Lower lobe of right lung (tissue), 2 donors: ENCODE measurements at places on chromosomes 2 and 18. TPM values are rescaled to one million over a fixed set of nuclear protein-coding genes. Genes with fewer than 3 reads are reported as not detected.

GRCh38 chr18:79229431-79229830 lies 160.2 kb downstream of the ATP9B start:
- H3K27ac ChIP-seq: no peak overlapping the region
- no peak overlapping the region for H3K4me3 ChIP-seq
- no peaks in the 10 kb centered on the region for H3K27me3 ChIP-seq
- H3K36me3 ChIP-seq: no peaks in the 10 kb centered on the region

DNA sequence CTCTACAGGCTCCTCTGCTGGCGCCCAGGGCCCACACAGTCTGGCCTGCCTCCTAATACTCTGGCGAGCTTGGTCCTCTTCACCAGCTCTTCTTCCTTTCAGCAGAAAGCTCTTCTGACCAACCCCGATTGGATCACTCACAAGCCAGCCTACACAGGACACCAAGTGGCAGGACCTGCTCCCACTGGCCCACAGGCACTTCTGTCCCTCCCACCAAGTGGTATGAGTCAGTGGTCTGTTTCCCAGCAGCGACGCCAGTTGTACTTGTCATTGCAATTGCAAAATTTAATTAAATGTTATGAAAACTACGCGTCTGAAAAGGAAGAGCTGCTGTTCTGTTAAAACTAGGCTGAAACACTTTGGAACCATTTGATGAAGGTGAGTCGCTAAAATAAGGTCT lies 46.7 kb downstream of the NDUFA10 start:
- DNase-seq: no peak
- no peak overlapping the region for H3K27ac ChIP-seq
- no peaks in the 10 kb centered on the region for H3K4me1 ChIP-seq
- H3K36me3 ChIP-seq: peaks cover 79% of the 10 kb centered on the region

GRCh38 chr2:134014196-134014960 lies 239.5 kb upstream of the MGAT5 start:
- no peaks in the 10 kb centered on the region for H3K36me3 ChIP-seq
- DNase-seq: no peak
- no peak overlapping the region for H3K27ac ChIP-seq
- no peak overlapping the region for H3K4me3 ChIP-seq
- H3K4me1 ChIP-seq: no peaks in the 10 kb centered on the region

The SLC20A1 gene
- 43.5 TPM for total RNA-seq

DNA sequence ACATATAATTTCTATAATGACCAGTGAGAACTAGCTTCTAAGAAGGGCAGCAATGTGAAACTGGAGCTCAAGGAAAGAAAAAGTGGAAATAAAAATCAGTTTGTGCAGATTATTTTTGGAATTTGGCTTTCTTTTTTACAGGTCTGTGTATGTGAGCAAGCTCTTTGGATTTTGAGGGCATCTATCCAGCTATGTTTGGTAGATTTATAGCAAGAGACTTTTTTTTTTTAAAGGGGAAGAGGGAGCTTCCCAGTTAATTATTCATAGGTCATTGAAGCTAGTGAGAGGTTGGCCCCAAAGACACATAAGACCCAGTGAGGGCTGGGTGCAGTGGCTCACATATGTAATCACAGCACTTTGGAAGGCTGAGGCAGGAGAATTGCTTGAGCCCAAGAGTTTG lies 24.0 kb upstream of the COLEC12 start:
- H3K36me3 ChIP-seq: no peaks in the 10 kb centered on the region
- no peak for DNase-seq
- no peaks in the 10 kb centered on the region for H3K27me3 ChIP-seq
- no peak overlapping the region for H3K27ac ChIP-seq

DNA sequence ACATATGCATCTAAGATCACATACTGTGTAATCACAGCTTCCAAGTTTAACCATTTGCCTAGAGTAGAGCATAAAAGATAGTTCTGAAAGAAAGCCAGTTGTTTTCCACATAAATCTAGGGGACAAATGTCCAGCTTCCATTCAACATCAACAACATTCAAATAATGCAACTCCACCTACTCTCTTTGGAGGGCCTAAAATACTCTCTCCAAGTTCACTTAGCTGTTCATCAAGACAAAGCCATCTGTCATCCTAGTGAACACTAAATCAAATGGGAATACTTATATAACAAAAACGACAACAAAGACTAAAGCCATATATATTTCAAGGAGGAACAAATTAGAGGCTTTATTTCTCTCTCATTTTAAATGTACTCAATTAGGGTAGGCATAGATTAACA lies 221.5 kb upstream of the CDH2 start:
- no peak overlapping the region for H3K4me3 ChIP-seq
- H3K27ac ChIP-seq: no peak overlapping the region
- no peaks in the 10 kb centered on the region for H3K27me3 ChIP-seq
- H3K36me3 ChIP-seq: no peaks in the 10 kb centered on the region
- no peak for DNase-seq

DNA sequence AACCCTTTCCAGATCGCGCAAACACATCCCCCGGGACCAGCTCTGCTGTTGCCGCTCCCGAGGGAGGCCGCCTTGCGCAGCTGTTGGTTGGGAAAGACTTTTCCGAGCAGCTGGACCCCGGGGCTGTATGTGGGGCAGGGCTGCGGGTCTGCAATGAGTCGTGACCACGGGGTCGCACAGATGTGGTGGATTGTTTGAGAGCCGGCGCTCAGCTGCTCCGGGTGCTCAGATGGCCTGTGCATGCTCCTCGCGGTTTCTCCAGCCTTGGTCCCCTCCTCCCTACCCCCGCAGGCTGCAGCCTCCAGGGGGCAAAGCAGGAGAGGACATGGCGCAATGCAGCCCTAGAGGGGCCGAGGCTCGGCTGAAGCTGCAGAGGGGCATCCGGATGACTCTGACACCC lies 105.2 kb upstream of the OTOS start:
- peaks cover 9% of the 10 kb centered on the region for H3K4me1 ChIP-seq
- DNase-seq: peak; percentile 39
- no peak overlapping the region for H3K4me3 ChIP-seq
- H3K27ac ChIP-seq: no peak overlapping the region
- H3K27me3 ChIP-seq: no peaks in the 10 kb centered on the region

GRCh38 chr2:207975921-207976320 lies 49.4 kb downstream of the PLEKHM3 start:
- H3K4me1 ChIP-seq: peaks cover 6% of the 10 kb centered on the region
- no peaks in the 10 kb centered on the region for H3K27me3 ChIP-seq
- peaks cover 17% of the 10 kb centered on the region for H3K36me3 ChIP-seq
- H3K4me3 ChIP-seq: no peak overlapping the region
- DNase-seq: no peak
- H3K27ac ChIP-seq: no peak overlapping the region

The MC5R gene
- total RNA-seq: not detected

GRCh38 chr2:198452327-198452726 lies 647.9 kb downstream of the PLCL1 start:
- no peak overlapping the region for H3K4me3 ChIP-seq
- no peaks in the 10 kb centered on the region for H3K27me3 ChIP-seq
- H3K4me1 ChIP-seq: no peaks in the 10 kb centered on the region
- H3K27ac ChIP-seq: no peak overlapping the region
- no peaks in the 10 kb centered on the region for H3K36me3 ChIP-seq

The TP53I3 gene
- 34.4 TPM for total RNA-seq
